ENCODE measurements at places on chromosomes 1 and 21.

DNA sequence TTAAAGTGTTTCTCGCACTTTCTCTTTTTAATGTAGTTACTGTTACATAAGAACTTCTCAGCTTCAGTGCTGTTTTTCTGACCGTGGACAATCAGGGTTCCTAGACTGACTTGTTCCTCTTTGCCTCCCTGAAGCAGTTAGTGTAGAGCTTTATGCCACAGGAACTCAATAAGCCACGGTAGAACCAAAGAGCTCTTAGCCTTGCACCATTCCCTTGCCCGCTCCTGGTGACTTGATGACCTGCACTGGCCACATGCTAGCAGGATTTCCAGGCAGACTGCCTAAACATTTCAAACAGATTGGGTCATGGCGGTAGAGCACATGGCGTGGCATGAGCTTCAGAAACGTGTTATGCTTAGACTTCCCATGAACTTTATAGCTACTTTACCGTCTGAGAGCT, 18.8 kb upstream of the FASLG start:
- DNase-seq: no peak

DNA sequence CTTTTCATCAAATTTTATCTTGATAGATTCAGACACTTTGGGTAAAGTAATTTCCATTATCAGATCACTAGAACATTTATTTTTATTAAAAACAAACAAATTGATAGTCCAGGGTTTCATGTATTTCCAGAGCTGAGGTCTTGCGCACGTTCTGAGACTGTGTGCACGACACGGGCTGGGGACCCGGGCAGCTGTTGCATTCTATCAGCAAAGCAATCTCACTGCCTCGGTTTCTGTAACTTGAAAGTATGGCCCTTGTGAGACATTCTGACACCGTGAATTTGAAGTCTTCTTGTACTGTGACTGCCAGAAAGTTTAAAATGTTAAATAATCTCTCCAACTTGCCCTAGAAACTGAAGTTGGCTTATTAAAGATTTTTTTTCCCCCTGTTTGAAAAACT, 746.9 kb upstream of the ADGRL2 start:
- DNase-seq: no peak

DNA sequence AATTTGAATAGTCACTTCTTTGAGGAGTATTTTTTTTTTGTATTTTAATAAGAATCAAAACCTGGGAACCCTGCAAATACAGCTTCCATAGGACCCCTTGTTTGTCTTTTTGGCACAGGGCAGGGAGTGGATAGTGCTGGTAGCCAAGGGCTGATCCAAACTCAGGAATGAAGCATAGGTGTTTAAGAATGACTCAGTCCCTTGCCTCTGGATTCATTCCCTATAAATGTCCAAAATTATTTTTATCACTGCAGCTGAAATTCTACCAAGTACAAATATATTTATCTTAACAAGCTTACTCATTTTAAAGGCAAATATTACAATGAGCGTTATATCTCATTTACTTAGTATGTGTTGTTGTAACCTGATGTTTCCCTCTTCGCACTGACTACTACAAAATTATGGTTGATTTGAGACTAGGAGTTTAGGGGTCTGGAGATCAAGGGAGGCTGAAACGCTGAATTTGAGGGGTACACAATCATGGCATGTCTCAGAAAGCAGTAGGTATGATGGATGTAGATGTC, 278.6 kb upstream of the LYPLAL1 start:
- no peak for DNase-seq

- no peak for DNase-seq
These were observed 273.0 kb upstream of the NFIA start for GRCh38 chr1:60809204-60809980.

DNA sequence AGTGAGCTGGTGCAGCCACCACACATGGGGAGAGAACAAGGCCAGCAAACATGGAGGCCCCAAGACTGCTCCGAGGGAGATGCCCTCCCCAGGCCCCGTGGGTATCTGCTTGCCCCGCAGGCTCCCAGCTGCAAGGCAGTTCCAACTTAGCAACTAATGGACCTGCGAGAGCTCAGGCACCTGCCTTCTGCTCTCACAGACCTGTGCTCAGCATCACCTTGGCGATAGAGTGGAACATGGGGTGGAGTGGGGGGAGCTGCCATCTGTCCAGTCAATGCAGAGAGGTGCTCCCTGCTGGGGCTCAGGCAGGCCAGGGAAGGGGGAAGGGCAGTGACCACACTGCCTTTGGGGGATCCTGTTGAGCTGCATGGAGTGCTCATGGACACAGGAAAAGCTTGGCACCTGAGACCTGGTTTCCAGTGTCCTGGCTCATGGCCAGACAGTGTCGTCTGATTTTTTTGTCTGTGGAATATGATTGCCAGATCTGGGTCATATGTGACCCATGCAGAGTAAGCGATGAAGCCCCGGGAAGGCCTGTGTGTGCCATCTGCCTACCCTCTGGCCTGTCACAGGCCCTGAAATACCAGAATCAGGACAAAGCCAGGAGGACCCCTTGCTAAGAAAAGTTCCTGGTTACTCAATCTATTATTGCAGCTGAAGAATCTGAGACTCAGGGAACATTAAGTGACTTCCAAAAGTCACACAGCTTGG, 39.9 kb upstream of the TENT5C start:
- no peak for DNase-seq

DNA sequence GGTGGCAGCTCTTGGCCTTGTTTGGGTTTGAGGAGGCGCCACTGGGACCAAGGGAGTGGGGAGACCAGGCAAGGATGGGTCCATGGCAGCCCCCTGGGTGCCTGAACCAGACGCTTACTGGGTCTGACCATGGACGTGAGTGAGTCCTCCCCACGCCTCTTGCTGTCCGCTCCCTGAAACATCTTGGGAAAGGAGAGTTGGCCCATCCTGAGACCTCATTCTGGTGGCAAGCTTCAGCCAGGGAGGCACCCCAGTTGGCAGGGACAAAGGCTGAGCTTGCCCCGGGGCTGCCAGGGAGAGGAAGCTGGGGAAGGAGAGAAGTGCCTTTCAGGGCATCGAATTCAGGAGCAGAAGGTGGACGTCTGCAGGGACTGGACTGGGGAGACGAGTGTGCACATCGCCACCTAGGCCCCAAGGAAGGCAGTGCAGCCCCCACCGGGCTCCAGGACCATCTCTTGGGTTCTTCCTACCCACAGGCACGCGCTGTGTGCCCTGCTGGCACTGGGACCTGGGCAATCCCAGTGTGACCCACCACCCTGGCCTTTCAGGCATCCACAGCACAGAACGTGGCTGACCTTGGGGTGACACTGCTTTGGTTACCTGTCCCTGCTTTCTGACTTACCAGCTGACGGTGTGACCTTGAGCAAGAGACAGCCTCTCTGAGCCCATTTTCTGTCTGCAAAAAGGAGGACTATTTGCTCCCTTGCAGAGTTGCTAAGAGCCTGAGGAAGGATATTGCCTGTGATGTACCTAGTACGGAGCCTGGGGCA, 132.9 kb upstream of the WNT4 start:
- DNase-seq: peak; percentile 12

DNA sequence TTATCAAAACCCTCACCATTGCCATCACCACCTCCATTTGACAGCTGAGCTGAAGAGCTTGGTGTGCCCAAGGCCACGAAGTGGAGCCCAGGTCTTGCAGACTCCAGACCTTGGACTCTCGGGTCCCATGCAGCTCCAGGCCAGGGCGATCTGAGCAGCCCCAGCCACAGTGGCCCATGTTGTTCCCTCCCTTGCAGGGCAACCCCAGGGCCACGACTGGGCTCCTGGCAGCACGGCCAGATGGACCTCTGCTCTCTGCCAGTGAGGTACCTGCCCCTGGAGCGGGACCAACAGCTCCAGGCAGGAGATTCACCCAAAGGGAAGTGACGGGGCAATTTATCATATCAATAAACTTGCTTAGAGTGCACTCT, 182.7 kb upstream of the VAMP3 start:
- no peak for DNase-seq

- DNase-seq: peak; percentile 43
These were observed 24.3 kb downstream of the PER3 start for GRCh38 chr1:7808253-7808844.

DNA sequence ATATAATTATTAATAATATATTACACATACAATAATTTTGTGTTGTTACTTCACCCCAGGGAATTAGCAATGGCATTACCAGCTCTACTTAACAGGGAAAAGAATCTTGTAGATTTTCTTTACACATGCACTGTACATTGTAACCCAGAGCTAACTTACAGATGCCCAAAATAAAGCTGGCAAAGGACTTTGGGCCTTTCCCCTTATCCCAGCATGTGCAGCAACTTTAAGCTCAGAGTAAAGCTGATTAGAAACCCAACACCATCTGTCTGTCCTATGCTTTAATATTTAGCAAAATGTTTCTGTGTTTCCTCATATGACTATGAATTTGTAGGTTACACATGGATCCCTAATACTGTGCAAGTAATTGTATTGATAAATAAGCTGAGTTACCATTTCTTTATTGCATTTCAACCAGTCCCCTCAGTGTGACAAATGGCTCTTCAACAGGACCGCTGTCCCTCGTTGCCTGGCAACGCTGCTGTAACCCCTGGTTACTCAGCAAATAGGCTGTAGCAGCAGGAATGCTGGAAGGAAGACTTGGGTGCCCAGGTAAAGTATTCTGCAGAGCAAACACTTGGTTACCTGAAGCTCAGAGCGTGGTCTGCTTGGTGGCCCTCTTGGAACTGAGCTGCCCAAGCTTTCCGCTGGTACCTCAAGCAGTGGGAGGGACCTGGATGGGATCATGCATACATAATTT, at the start of gene USH2A:
USH2A (minus strand) TSS at position 628 of the 700 bp plus-strand sequence. CDS start 1,112 bp downstream, outside the sequence.
- DNase-seq: no peak

DNA sequence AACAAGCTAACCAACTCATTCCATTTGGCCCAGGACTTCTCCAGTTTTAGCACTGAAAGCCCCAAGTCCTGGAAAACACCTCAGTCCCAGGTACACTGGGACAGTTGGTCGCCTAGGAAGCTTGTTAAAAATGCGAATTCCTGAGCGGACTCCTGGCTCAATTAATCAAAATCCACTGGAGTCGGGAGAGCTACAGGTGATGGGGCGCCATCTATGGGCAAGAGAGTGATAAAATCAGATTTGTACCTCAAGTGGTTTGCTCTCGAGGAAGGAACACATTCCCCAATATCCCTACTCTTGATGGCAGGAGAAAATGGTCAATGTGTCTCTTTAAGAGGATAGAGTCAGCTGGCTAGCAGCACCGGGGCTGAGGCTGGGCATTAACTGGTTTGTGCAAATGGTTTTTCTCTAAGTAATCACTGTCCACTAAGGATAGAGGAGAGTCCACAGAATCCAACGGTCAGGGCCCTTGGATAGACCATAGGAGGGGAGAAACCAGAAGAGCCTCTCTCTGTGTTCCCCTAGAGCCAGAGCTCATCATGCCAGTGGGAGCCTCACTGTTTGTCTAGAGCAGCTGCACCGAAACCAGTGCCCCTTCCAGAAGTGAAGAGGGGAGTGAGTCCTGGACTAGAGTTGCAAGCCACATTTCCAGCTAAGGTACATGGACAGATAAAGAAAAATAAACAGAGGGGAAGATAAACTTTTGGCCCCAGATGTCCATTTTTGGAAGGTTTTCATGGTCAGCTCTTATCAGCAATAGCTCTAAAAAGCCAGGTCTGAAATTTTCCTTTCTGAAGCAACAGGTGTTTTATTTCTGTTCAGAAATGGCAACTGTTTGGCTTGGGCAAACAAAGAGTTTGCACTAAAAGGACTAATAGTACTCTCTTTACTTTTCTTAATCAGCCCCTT, 148.5 kb downstream of the TENT5C start:
- peak; percentile 65 for DNase-seq

All from CD4-positive, alpha-beta T cell treated with Interleukin-4 for 1 hour (primary cell).